ENCODE measurements at places on chromosomes 16 and 17.

DNA sequence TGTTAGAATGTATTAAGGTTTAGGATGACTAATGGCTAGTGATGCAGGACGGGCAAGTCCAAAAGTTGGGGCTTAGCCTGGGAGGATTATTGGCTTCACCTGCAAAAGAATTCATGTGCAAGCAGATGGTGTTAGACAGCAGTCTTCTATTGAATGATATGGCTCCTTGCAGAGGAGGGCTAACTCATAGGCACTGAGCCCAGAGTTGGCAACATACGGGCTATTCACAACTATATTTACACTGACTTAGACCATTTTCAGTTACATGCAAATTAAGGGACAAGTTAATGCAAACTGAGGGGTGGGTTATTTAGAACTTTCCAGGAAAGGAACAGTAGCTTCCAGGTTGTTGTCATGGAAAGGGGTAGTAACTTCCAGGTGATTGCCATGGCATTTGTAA is 1017.1 kb upstream of the EEF2KMT start:
- no peak for DNase-seq

- no peak for DNase-seq
These were observed 15.3 kb downstream of the ZBTB4 start for GRCh38 chr17:7464081-7464480.

- DNase-seq = no peak
These were observed 32.8 kb upstream of the RCVRN start for GRCh38 chr17:9937901-9938300.

DNA sequence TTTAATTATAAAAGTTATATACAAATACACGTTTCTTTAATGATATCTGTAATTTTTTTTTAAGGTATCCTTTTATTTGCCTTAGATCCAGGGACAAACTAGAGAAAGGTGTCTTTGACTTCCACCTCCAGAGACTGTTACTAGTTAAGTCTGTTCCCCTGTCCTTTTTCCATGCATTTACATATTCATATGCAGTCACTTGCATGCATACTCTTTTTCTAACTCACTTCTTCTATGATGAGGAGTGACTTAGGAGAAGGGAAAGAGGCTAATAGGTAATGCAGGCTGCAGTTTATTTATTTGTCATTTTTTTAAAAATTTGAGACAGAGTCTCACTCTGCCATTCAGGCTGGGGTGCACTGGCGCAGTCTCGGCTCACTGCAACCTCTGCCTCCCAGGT is 60.9 kb downstream of the OMG start:
- DNase-seq = no peak

DNA sequence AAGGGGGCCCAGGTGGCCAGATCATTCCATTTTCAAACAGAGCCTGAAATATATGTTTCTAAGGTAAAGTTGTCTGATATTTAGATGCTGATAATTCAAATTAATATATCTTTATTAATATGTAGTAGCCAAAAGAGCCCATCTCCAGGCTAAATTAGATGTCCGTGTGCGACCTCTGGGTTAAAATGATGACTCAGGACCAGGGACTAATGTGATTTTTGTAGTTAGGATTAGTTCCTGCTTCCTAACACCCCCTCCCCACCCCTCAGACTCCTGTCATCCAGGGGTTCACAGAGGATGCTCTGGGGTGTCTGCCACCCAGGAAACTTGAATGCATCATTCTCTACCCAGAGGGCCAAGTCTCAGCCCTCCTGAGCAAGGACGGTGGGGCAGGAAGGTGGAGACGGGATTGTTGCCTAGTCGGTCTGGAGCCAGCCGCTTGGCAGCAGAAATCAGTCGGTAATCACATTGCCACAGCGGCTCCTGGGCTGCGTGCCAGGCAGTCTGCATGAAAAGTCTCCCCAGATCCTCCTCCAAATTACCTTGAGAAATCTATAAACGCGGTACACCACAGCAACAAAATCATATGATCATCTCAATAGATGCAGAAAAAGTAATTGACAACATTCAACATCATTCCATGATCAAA is 29.8 kb downstream of the CNGB1 start:
- no peak for DNase-seq

DNA sequence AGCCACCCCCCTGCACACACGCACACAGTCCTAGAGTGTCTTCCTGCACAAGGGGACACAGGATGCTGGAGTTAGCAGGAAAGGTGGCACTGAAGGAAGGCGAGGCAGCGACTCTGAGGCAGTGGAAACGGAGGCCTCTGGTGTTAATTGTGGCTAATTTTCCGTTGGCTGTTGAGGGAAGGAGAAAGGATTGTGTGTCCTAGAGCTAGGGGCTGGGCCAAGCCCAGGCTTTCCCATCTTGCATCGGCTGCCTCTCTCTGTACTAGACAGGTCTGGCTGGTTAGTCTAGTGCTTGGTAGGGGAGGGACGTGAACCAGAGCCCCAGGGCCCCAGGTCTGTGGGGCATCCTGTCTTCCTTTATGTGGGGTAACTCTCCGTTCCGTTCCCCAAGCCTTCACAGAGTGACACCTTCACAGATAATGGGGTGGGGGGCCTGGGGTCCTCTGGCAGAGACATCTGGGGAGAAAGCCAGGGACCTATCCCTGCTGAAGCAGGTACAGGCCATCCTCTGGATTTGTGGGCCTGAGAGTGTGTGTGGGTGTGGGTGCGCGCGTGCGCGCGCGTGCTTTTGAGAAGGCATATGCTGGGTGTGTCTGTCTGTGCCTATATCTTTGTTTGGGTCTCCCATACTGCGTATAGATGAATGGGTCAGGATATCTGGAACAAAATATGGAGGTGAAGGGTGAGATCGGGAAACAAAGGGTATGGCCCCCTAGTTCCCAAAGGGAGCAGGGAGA is at the start of gene CHD3:
CHD3 (plus strand) TSS at position 606 of the 737 bp plus-strand sequence. CDS start 212 bp downstream, outside the sequence.
- peak; percentile 45 for DNase-seq

GRCh38 chr17:4161192-4161966 is 18.4 kb downstream of the CYB5D2 start:
- DNase-seq = no peak

- no peak for DNase-seq
These were observed 53.0 kb upstream of the GAS7 start for GRCh38 chr17:10251212-10251948.

DNA sequence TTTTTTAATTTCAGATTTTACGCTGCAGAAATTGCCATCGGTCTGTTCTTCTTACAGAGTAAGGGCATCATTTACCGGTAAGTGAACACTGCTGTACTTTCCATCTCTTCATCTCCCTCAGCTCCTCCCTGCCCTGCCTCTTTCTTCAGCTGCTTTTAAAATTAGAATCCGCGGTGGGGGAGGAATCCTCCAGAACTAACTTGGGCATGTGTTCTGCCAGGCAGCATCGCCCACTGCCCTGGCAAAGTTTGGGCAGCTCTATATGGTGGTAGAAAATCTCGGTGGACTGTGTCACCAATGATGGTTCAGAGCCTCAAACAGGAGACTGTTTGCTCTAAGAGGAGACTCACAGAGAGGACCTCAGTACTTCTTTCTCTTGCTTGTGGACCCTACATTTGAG is 81.6 kb upstream of the CACNG3 start:
- no peak for DNase-seq

- no peak for DNase-seq
These were observed 17.9 kb upstream of the SPN start for GRCh38 chr16:29644973-29645693.

GRCh38 chr17:49579522-49579921 is 3.9 kb downstream of the NXPH3 start:
- DNase-seq = no peak

DNA sequence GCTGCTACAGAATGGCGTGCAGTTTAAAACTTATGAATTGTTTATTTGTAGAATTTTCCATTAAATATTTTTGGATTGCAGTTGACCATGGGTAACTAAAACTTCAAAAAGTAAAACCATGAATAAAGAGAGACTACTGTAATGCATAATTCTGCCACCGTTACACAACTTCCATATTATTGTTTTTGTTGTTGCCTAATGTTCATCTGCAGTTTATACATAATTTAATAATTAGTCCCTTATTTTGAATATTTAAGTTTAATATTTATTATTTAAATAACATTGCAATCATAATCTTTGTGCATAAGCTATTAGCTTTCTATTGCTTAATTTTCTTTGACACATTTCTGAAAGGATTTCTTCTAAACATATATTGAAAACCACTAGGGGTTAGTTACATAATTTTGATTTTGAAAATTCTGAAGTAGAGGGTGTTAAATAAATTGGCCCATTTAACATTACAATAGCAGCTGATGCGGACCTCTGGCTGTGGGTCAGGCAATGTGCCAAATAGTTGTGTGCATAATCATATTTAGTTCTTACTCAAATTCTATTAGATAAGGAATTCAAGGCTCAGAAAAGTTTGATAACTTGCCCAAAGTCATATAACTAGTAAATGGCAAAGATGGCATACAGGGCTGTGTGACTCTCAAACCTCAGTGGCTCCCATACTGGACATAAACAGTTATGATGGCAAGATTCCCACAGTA is 31.1 kb downstream of the PPM1E start:
- no peak for DNase-seq

GRCh38 chr16:8768692-8769091 is 28.7 kb downstream of the TMEM186 start:
- DNase-seq = no peak

- DNase-seq = no peak
These were observed 196.6 kb downstream of the UTP18 start for GRCh38 chr17:51456942-51457341.

DNA sequence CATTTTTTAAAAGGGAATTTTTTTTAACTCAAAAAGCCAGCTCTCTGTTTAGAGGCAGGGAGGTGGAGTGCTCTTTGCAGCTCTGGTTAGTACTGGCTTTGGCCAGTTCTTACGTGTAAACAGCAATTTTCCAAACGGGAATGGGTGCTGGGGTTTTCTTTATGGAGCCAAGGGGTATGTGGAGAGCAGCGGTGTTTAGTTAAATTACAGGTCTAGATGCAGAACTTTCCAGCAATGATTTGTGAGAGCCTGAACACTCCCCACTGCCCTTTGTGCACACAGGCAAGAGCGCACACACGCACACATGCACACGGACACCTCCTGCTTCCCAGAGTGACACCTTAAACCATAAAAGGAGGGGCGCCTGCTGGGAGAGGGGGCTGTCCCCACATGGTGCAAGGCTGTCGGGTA is 140.2 kb downstream of the MSI2 start:
- DNase-seq = no peak

DNA sequence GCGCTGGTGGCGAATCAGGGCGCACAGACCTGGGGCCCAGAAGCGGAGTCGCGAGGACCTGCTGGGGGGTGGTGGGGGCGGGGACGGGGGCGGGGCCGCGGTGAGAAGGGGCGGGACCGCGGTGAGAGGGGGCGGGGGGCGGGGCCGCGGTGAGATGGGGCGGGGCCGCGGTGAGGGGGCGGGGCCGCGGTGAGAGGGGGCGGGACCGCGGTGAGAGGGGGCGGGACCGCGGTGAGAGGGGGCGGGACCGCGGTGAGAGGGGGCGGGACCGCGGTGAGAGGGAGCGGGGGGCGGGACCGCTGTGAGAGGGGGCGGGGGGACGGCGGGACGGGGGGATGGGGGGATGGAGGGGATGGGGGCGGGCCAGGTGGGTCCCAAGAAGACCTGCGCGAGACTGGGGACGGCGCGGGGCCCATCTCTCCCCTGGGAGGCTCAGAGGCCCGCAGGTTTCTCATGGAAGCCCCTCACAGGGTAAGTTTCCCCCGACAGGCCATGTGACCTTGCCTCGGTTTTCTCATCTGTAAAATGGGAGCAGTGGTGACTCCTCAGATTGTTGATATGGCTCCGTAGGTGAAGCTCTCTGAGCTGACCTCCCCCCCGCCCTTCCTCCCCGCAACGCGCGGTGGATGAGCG is 28.6 kb upstream of the DBNDD1 start:
- DNase-seq = no peak

GRCh38 chr17:41415833-41416335 is 8.5 kb downstream of the KRT37 start:
- no peak for DNase-seq

- no peak for DNase-seq
These were observed 31.6 kb upstream of the FAAP100 start for GRCh38 chr17:81583589-81584342.

- DNase-seq = no peak
These were observed 99.9 kb upstream of the FAM20A start for GRCh38 chr17:68701046-68701445.

DNA sequence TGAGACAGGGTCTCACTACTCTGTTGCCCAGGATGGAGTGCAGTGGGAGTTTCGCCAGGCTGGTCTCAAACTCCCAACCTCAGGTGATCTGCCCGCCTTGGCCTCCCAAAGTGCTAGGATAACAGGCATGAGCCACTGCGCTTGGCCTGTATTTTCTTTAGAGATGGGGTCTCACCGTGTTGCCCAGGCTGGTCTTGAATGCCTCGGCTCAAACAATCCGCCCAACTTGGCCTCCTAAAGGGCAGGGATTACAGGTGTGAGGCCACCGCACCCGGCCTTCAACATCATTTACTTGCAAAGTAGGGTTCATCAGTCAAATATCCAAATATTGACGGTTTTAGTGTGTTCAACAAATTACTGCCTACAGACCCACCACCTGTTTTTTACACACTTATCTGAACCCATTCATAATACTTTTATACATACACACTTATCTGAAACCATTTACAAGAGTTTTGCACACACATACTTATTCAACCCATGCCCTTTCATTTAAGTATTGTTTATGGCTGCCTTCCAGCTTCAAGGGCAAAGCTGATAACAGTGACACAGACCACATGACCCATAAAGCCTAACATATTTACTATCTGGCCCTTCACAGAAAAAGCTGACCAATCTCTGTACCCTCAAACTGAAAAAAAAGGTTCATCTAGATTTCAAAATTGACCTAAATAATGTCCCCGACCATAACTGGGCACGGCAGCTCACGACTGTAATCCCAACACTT is 11.9 kb downstream of the TMEM170A start:
- DNase-seq = no peak

GRCh38 chr17:30191072-30191471 is 44.4 kb downstream of the SLC6A4 start:
- DNase-seq = no peak

DNA sequence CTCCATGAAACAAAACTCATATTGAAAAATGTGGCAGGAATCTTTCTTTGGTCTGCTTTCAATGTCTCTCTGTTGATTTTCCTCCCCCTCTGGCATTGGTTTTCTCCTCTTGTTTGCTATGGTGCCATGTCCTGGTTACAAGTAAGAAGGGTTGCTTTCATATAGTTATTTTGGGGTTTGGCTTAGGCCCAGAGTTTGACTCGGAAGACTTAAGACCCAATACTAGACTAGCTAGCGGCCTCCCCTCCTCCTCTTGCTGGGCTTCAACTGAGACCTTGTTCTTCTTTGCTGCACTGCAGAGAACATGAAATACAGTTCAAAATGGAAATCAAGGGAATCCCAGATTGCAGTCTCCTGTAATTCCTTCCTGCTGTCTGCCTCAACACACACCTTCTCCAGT is 30.0 kb upstream of the CLEC18A start:
- DNase-seq = no peak
